ENCODE measurements at places on chromosomes 6 and 20. TPM values are rescaled to one million over a fixed set of nuclear protein-coding genes. Genes with fewer than 3 reads are reported as not detected.

GRCh38 chr6:121760745-121761144 lies 325.3 kb downstream of the GJA1 start:
- no peak for DNase-seq

DNA sequence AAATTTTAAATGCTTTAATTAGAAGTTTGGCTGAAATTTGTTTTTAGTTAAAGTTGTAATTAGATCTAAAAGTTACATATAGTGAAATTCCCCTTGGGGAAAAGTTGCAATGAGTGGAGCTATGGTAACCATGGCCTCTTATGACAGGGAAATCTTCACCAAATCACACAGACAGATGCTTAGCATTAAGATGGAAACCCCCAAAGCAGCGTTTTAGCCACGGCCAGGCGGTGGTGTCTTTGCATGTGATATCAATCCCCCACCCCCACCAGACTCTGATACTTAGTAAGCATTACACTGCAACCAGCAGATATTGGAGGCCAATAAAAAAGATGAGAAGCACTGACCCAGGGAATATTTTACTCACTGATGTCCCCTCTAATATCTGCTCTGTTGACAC lies 75.7 kb downstream of the REPS1 start:
- DNase-seq = no peak

GRCh38 chr6:114403858-114404257 lies 61.0 kb upstream of the HS3ST5 start:
- no peak for DNase-seq

DNA sequence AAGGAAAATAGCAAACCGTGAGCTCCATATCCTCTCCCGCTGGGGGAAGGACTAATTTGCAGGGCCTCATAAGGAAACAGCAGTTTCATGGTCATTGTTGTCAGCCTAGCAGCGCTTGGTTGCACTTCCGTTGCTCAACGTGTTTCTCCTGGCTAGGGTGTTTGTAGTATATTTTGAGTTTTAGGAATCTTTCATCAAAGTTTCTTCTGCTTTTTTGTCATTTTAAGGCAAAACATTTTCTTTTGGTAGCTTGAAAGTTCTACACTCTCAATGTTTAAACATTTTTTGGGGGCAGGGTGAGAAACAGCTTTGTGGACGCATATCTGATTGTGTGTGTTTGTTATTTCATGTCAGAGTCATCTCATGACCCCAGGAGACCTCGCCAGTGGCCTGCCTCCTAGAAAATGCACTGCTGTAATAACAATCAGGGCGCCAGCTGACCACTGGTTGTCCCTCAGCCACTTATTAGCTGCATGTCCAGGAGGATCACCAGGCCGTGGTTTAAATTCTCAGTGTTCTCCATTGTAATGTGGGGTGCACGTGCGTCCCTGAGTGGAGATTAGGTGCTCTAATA lies 20.6 kb downstream of the JARID2 start:
- no peak for DNase-seq

- DNase-seq = no peak
Observed at GRCh38 chr20:7231303-7231702, 463.8 kb downstream of the BMP2 start.

GRCh38 chr6:83231146-83231545 lies 38.0 kb downstream of the RWDD2A start:
- DNase-seq = peak; percentile 93

Gene FLRT3
- total RNA-seq = 0.54 TPM

Gene UBD
- not detected for total RNA-seq
